ENCODE measurements at places on chromosomes 1 and 21.

DNA sequence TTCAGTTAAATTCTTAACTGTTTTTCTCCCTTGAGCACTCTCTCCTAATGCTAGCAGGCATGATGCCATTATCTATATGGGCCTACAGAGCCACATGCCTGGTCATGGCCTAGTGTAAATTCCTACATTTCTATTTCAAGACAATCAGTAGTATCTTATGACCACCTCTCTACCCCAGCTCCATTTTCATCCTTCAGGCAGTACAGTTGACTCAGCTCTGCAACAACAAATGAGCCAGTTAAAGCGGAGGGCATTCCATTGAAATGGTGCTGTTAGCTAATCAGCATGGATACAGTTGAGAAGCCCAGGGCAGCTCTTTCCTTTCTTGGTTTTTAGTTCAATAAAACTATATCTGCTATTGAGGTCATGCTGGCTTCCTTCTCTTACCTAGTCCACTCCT, 150.0 kb downstream of the PPP1R12B start:
- DNase-seq, result no peak

DNA sequence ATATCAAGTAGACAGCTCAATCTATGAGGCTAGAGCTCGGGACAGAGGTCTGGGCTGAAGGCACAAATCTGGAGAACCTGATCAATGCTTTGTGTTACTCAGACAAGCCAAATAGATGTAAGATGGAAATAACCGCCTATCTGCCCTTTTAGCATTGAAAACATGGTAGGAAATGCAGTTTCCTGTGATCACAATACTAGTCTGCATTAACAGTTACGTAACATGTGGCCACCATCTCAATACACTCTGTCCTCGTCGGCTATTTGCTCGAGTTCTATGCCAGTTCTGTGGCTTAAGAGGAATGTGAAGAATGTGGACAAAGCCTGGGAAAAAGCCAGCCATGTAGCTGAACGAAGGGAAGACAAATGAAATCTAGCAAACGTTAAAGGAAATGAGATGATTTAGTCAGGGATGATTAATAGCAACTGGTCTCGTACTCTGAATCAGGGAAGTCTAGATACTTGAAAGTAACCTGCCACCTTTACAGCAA, 73.3 kb downstream of the HSF2BP start:
- no peak for DNase-seq

GRCh38 chr1:51945591-51945990, 44.9 kb downstream of the RAB3B start:
- DNase-seq, result no peak

- DNase-seq, result no peak
Observed at GRCh38 chr1:210618369-210618768, 289.7 kb downstream of the HHAT start.

GRCh38 chr21:46205766-46206162, 21.5 kb upstream of the SPATC1L start:
- no peak for DNase-seq

GRCh38 chr1:14184454-14184853, 414.0 kb upstream of the KAZN start:
- DNase-seq, result no peak

- DNase-seq, result no peak
Observed at GRCh38 chr1:186960861-186961260, 132.1 kb downstream of the PLA2G4A start.

DNA sequence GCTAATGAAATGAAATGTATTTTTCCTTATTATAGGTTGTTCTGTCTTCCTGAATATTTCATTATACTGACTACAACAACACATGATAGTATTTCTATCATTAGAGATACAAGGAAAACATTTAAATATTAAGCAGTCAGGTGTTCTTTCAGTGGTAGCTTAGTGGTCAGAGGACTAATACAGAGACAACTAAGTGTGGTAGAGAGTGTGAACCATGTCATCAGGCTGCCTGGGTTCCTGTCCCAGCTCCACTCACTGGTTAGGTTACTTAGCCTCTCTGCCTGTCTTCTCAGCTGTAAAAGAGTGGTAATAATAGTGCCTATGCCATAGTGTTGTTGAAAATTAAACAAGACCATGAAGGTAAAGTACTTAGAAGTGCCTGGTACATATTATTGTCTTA, 3.9 kb downstream of the UAP1 start:
- no peak for DNase-seq

- DNase-seq, result no peak
Observed at GRCh38 chr1:161421456-161421855, 53.8 kb upstream of the CFAP126 start.

GRCh38 chr1:11657654-11658053, 3.0 kb downstream of the FBXO44 start:
- no peak for DNase-seq

- DNase-seq, result no peak
Observed at GRCh38 chr1:103273106-103273505, 164.8 kb upstream of the COL11A1 start.
